Nasal cavity respiratory epithelium epithelial cell of viscerocranial mucosa (primary cell): ENCODE measurements at places on chromosomes 4 and X. TPM values are rescaled to one million over a fixed set of nuclear protein-coding genes. Genes with fewer than 3 reads are reported as not detected.

Gene DNASE1L1
- total RNA-seq, result 28.0 and 31.3 TPM in 2 replicates

Gene POU4F2
- total RNA-seq, result not detected in 2 replicates

Gene ASB9
- total RNA-seq, result 0.43 TPM in 1 of 2 replicates, not detected in the other

Gene COPS4
- 72.8 and 74.9 TPM in 2 replicates for total RNA-seq

Gene RADX
- total RNA-seq, result 2.7 and 3.0 TPM in 2 replicates

Gene MAOA
- 68.0 and 140 TPM in 2 replicates for total RNA-seq

Gene HSFX2
- total RNA-seq, result 0.21 TPM in 1 of 2 replicates, not detected in the other
